NB4 (cell line): ENCODE measurements at places on chromosomes 7 and 10.

- DNase-seq: no peak
Observed at GRCh38 chr7:133530682-133531081, 277.8 kb downstream of the EXOC4 start.

GRCh38 chr10:114102256-114102655 lies 58.6 kb downstream of the ADRB1 start:
- DNase-seq: peak; percentile 75

- DNase-seq: peak; percentile 43
Observed at GRCh38 chr10:93745408-93746065, 12.2 kb upstream of the LGI1 start.

- DNase-seq: no peak
Observed at GRCh38 chr7:13024121-13024674, 336.8 kb downstream of the ARL4A start.

GRCh38 chr10:77741746-77742145 lies 104.1 kb upstream of the KCNMA1 start:
- DNase-seq: no peak

GRCh38 chr10:21702633-21703111 lies 168.6 kb downstream of the MLLT10 start:
- peak; percentile 18 for DNase-seq

GRCh38 chr10:72068901-72069446 lies 19.4 kb downstream of the SPOCK2 start:
- DNase-seq: no peak

- no peak for DNase-seq
Observed at GRCh38 chr7:87038993-87039690, 20.3 kb downstream of the ELAPOR2 start.

DNA sequence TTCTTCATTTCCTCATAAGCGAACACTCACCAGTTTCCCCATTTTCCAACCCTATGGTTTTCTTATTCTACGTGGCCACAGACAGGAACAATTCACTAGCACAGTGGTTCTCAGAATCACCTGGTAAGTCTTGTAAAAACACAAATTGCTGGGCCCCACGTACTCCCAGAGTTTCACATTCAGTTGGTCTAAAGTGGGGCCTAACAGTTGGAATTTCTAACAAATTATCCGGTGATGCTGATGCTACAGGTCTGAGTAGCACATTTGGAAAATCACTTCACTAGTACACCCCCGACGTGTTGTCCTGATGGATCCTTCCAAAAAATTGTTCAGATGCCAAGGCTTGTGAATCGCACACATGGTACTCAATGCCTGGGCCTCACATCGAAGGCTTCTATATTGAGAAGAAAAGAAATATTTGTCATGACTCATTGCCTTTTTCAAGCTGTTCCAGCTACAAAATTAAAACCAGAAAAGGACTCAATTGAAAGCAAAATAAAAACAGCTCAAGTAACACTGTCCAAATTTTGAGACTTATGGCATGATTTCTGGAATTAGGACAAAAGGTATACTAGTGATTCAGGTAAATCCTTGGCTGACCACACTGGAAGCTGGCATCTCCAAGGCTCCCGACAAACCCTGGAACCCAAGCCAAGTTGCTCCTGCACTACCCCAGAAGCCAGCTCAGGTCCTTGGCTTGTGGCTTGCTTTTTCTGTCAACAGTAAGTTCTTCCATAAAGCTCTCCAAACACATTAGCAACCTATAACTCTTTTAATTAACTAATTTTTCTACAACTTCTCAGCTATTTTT lies 12.9 kb upstream of the VIM start:
- peak; percentile 52 for DNase-seq

DNA sequence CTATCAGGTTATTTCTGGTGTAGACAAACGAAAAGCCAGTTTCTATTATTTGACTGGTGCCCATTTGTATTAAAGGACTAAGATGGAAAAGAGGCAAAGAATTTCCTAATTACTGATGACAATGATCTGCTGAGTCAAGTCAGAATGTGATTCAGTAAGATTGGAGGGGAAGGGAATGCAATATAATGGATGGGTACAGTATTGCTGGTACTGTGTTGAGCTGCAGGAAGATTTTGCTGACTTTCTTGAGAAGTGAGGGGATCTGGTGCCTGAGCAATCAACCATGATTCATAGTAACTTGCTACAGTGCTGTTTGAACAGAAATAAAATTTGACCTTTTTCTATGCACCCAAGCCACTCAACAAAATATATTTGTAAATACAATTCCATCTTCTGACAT lies 139.1 kb upstream of the RHEB start:
- DNase-seq: no peak

- DNase-seq: no peak
Observed at GRCh38 chr7:46218461-46219200, 297.6 kb upstream of the IGFBP3 start.

- DNase-seq: no peak
Observed at GRCh38 chr10:68101066-68101465, 8.2 kb upstream of the MYPN start.

DNA sequence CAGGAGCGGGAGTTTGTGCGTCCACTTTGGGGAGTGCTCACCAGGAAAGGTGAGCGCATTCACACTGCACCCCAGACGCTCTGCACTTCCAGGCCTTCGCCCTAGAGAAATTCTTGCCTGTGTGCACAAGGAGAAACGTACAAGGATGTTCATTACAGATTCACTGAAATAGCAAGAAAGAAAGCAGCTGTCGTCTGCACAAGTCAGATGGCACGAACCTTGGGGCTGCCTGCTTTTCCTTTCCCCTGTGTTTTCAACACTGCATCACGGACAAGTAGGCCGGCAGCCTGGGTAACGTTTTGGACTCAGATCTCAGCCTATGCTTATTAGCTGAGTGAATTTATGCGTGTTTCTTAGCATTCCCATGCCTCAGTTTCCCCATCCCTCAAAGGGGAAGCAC lies 546.8 kb upstream of the FOXK1 start:
- DNase-seq: no peak

DNA sequence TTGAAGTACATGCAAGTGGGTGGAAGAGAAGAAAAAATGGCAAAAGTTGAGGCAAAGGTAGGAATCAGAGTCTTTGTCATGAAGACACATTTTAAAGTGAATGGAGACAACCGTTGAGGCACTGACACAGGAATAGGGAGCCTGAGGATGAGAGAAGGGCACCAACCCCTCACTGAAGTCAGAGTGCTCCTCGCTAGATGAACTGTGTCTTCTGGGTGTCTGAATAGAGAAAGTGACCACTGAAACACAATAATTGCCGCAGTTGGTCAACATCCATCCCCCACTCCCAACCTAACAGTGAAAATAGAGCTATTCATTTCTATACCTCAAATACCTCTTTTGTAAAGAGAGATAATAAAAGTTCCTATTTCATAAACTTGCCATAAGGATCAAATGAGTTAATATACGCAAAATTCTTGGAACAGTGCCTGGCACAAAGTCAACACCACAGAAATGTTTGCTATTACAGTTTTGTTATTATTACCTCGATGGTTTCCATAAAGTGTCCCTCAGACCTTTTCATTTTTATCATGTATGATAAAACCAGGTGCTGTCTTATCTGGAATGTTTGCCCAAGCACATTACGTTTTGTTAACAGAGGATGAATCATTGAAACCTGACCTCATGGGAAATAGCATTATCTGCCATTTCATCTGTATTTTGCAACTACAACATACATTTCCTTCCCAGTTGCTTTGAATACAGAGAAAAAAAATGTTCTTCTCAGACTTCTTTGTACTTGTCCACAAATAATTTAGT lies 61.8 kb upstream of the SP4 start:
- DNase-seq: peak; percentile 73

- no peak for DNase-seq
Observed at GRCh38 chr10:56586461-56586891, 225.4 kb upstream of the ZWINT start.

DNA sequence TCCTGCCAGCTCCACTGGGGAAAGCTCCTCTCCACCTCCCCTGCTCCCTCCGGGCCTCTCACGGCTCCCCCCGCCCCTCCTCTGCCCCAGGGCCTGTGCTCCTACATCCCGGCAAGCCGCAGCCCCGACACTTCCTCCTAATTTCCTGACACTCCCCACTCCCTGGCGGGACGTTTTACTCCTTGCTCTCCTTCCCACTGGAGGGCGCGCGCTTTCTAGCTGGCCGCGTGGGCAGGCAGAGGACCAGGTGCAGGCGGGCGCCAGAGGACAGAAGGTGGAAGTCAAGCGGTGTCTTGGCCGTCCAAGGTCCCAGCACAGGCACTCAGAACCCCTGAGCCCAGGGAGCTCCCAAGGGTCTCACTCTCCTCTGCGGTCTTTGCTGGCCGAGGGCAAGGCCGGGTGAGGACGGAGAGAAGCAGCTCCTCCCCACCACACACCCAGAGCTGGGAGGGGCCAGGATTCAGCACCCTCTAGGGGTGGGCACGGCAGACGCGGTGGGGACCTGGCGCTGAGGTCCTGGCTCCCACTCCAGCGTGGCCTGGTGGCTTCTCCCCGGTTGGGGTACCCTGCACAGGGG lies 19.1 kb downstream of the ADAM8 start:
- DNase-seq: peak; percentile 88

DNA sequence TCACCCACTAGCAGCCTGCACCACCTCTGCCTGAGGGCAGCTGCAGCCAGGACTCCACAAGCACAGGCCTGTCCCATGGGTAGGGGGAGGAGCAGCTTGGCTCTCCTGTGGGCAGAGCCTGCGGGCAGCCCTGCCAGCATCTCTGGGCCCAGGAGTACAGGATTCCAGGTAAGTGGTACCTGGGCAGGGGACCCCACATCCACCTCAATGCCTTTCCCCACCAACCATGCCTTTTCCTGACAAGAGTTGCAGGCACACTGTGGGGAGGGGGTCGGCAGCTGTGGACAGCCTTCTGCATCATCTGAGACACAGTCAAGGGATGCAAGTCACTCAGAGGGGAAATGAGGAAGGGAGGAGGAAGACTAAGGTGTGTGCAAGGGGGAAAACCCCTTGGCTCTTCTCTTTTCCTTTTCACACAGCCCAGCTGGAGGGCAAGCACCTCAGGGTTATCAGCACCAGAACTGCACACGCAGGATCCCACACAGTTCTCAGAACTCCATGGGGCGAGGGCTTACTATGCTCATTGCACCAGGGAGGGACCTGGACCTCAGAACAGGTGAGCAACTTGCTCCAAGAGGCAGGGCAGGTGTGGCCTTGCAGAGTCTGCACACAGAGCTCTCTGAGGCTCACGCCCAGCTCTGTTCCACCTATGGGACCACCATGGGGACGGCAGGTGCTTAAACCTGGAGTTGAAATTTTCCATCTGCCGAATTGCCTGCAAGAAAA lies 16.5 kb upstream of the ANTXRL start:
- no peak for DNase-seq

DNA sequence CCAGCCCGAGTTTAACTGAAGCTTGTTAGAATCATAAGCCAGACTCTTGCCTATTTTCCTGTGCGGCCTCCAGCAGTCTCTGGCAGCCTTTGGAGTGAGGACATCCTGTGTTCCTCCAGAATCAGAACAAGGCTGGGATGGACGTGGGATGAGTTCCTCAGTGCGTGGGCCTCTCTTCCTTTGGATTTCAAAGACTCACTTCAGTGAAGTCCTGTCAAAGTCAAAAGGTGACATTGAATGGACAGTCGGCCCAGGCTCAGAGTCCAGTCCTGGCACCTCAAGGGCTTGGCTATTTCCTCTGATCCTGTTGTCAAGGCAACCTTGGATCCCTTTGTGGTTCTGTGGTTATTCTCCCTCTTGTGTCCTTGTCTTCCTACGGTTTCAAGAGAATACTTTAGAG lies 21.4 kb upstream of the SMC3 start:
- no peak for DNase-seq

DNA sequence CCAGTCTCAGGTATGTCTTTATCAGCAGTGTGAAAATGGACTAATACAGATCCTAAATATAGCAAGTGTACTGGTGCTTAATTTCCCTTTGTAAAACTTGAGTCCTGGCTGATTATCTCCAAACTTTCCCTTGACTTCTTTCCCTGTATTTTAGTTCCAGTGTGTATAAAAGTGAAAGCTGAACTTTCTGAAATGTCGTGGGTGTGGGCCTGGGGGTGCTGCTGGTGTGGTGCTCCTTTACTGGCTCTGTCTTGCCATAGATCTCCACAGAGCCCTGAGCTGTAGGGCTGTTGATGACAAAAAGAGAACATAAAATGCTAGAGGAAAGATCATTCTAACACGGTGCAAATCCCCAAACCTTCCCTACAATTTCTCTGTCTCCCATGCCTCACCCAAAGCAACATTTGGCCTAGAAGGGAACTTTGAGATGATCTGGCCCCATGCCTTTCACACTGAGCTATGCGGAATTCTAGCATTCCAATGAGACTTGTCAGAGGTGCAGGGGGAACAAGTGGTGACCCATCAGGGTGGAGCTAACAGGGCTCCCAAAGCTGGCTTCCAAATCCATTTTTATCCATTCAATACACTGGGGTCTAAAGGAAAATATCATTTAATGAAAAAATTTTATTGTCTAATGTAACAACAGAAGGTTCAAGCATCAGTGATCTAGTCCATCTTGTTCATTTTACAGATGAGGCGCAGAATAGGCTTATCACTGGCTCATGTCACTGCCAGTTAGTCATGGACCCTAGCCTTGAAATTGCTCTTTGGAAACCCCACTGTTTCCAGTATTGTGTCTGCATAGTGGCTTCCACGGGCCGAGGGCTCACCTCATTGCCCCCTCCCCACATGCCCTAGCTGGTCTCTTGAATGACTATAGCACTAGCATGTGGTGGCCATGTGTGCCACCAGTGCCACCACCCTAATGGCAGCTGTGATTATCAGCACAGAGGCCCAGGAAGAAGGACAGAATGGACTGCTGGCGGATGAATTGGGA lies 1000.9 kb downstream of the LRMDA start:
- DNase-seq: no peak

- DNase-seq: no peak
Observed at GRCh38 chr7:26472971-26473370, 181.3 kb downstream of the SNX10 start.

DNA sequence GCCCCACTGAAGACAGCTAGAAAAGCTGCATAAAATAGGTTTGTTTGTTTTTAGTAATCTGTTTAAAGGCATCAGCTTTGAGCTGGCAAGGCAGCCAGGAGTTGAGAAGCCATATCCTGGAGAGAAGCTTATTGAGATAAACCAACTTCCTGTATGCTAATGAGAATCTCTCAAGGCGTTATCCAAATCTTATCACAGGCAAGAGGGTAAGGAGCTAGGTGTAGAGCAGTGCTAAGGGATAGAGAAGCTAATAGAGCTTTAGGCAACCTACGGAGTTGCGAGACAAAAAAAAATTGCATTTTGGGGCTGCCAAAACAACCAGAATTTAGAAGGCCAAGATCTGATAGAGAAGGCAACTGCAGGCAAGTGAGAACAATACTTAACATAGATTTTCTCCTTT lies 641.6 kb downstream of the SH2D4B start:
- no peak for DNase-seq

DNA sequence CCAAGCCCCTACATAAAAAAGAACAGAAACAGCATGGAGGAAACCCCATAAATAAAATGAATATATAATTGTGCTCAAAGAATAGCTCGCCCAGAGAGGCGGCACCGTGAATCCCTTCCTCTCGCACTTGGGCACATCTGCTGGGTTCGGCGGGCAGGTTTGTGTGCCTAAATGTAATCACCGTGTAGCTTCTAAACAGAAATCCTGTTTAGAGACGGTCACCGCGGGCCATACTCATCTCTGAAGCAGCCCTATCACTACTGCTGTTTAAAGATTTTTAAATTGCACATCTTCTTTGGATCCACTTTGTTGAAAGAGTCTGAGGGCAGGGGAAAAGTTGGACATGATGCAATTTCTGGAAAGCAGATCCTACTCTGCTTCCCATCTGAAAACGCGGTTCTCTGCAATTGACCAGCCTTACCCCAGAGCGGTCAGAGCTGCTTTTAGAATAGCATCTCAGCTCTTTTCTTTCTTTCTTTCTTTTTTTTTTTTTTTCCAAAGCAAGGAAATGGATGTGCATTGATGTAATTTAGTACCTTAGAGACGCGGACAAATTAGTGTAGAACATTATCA lies 6.4 kb downstream of the DRGX start:
- no peak for DNase-seq
